ENCODE measurements at places on chromosomes 5 and 9. TPM values are rescaled to one million over a fixed set of nuclear protein-coding genes. Genes with fewer than 3 reads are reported as not detected.

DNA sequence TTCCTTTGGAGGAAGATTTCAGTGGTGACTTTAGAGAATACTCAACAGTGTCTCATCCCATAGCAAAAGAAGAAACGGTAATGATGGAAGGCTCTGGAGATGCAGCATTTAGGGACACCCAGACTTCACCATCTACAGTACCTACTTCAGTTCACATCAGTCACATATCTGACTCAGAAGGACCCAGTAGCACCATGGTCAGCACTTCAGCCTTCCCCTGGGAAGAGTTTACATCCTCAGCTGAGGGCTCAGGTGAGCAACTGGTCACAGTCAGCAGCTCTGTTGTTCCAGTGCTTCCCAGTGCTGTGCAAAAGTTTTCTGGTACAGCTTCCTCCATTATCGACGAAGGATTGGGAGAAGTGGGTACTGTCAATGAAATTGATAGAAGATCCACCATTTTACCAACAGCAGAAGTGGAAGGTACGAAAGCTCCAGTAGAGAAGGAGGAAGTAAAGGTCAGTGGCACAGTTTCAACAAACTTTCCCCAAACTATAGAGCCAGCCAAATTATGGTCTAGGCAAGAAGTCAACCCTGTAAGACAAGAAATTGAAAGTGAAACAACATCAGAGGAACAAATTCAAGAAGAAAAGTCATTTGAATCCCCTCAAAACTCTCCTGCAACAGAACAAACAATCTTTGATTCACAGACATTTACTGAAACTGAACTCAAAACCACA, 67.4 kb downstream of the VCAN start:
- no peak for DNase-seq

The MAMDC2 gene
- total RNA-seq = not detected

- DNase-seq = no peak
Observed at GRCh38 chr9:19027825-19028224, 5.2 kb downstream of the SAXO1 start.

The IRX4 gene
- not detected for total RNA-seq

- no peak for DNase-seq
Observed at GRCh38 chr5:105684799-105685198, 1985.9 kb downstream of the EFNA5 start.

- no peak for DNase-seq
Observed at GRCh38 chr5:154949781-154950180, 8.9 kb downstream of the MRPL22 start.

DNA sequence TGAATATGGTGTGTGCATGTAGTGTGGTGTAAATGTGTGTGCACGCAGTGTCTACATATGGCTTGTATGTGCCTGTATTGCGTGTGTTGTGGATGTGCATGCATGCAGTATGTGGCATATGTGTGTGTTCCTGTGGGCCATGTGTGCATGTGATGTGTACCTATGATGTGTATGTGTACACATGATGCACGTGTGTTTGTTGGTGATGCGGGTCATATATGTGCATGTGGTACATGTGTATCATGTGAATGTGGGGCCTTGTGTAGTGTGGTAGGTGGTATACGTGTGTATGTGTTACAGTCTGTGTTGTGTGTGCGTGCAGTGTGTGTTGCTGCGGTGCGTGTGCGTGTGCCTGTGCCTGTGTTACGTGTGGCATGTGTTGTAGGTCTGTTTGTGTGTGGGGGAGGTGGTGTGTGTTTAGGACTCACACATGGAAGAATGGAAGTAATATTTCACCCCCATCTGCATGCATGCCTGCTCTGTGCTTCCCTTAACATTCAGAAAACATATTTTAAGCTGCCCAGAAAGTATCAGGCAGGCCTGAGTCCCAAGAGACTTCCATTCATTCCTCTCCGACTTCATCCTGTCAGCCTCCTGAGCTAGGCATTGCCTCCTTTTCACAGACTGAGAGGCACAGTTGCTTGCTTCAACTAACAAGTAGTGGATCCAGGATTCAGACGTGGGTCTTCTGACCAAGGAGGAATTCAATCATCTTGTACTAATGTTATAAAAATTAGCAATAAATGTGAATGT, 55.4 kb upstream of the RUFY1 start:
- DNase-seq = no peak

- no peak for DNase-seq
Observed at GRCh38 chr5:109327570-109327969, 82.2 kb downstream of the PJA2 start.

The SPINK7 gene
- not detected for total RNA-seq

Measured in naive thymus-derived CD8-positive, alpha-beta T cell (primary cell).